Sigmoid colon (tissue), 7 donors: ENCODE measurements at places on chromosomes 2 and 18.

DNA sequence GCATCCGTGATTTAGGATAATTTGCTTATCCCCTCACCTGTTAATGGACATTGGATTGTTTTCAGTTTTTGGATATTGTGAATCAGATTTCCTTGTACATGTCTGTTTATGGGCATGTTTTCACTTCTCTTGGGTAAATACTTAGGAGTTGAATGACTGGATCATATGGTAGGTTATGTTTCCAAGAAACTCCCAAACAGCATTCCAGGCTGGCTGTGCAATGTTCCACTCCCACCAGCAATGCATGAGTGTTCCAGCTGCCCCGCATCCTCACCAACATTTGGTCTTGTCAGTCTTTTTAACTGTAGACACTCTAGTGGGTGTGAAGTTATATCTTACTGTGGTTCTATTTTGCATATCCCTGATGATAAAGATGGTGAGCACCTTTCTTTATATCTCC is 8.9 kb upstream of the LRRFIP1 start:
- no peak for DNase-seq

- no peak for DNase-seq
Observed at GRCh38 chr18:57088883-57089282, 58.0 kb upstream of the BOD1L2 start.

- DNase-seq = peak; percentile 46
Observed at GRCh38 chr2:232363784-232364615, 14.6 kb upstream of the ALPP start.

DNA sequence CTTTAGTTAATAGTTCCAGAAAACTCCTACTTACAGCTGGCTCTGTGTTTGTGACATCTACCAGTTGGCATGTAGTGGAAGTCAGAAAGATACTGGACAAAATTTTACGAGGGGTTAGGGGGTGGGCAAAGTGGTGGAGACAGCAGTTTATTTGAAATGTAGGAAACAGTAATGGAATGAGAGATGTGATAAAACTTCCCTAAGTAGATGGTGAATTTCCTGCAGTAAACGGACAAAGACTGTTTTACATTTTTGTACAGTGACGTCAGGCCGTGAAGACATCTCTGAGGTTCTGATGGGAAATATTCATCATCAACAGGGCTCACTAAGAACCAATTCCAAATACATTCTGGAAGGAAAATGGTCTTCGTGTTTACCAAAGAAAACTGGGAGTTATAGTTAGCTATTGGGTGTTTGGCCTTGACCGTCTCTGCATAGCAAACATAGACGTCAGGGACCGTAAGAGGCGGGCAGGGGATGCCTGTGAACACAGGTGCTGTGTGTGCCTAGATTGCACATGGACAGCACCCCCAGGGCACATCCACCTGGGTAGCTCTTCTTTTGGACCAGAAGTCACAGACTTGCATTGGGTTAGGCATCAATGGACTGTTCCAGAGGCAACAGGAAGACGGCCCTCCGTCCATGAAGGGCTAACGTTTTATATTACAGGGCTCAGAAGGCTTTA is 131.5 kb downstream of the ZNF516 start:
- no peak for DNase-seq

GRCh38 chr2:85735691-85736090 is 18.1 kb upstream of the ATOH8 start:
- no peak for DNase-seq

- no peak for DNase-seq
Observed at GRCh38 chr2:200054681-200055468, 99.5 kb downstream of the MAIP1 start.

GRCh38 chr18:21972281-21972680 is 197.1 kb upstream of the GATA6 start:
- no peak for DNase-seq

GRCh38 chr2:63539416-63540162 is 48.7 kb downstream of the WDPCP start:
- no peak for DNase-seq

DNA sequence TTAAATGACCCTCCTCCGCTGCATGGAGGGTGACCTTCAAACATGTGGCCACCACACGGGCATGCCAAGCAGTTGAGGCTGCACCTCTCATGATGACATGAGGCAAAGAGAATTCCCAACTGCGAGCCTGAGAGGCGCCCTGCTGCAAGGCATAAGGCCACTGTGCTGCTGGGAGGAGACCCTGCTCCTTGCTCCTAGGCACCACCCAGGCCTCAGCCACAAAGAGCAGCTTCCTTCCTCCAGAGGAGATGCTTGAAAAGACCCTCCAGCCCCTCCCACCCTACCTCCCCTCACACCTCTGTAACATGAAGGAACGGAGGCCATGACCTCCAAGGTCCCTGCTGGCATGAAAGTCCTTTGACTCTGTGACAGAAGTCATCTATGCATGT is 11.4 kb downstream of the CHST10 start:
- DNase-seq = no peak

DNA sequence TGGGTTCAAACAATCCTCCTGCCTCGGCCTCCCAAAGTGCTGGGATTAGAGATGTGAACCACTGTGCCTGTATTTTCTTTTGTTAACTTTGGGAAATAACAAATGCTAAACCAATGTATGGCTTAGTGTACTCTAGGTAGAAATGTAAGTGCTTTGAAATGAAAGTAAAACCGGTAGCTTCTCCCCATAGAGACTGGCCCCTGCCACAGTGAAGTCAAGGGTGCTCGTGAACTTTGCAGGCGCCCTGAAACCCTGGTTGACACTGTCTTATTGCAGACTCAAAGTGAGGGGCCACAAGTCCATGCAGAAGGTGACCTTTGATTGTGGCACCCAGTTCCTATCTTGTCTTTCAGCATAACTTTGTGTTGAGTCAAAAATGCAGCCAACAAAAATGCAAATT is 24.2 kb upstream of the MTCL1 start:
- no peak for DNase-seq

- no peak for DNase-seq
Observed at GRCh38 chr2:69646714-69647113, 3.2 kb upstream of the AAK1 start.
